ENCODE measurements at places on chromosomes 16 and 17. TPM values are rescaled to one million over a fixed set of nuclear protein-coding genes. Genes with fewer than 3 reads are reported as not detected.

Gene SRL
- total RNA-seq: 0.11 TPM

Gene ZNF821
- 5.2 TPM for total RNA-seq

Gene NPIPA5
- 2.2 TPM for total RNA-seq

Gene KCNJ18
- not detected for total RNA-seq

Gene CCL1
- not detected for total RNA-seq

Gene NAE1
- total RNA-seq: 69.6 TPM

Gene C16orf86
- total RNA-seq: 3.4 TPM

Gene NATD1
- total RNA-seq: 3.6 TPM

Gene GGT6
- not detected for total RNA-seq

Gene MAP2K3
- 34.5 TPM for total RNA-seq

Gene COX6A2
- total RNA-seq: not detected

Gene C17orf78
- not detected for total RNA-seq

Gene MYL11
- not detected for total RNA-seq

Measured in uterine smooth muscle cell (primary cell).